ENCODE measurements at places on chromosomes 1 and 21.

DNA sequence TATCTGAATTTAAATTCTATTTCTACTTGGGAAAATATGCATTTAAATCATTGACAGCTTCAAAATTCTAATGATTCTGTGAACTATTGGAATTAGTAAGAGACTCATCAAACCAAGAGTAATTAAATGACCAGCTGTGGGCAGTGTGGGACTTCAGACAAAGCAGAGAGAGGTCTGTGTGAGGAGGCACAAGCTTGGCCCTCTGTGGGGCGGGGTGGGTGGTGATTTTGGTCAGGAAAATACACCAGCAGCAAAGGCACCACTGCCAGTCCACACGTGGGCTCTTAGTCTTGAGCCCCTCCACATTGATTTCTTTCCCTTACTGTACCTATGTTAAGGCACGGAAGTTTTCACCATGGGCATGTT is 39.2 kb upstream of the RAB4A start:
- no peaks in the 10 kb centered on the region for H3K27me3 ChIP-seq
- DNase-seq: no peak
- H3K4me3 ChIP-seq: no peak overlapping the region
- no peak overlapping the region for H3K27ac ChIP-seq
- H3K36me3 ChIP-seq: no peaks in the 10 kb centered on the region

DNA sequence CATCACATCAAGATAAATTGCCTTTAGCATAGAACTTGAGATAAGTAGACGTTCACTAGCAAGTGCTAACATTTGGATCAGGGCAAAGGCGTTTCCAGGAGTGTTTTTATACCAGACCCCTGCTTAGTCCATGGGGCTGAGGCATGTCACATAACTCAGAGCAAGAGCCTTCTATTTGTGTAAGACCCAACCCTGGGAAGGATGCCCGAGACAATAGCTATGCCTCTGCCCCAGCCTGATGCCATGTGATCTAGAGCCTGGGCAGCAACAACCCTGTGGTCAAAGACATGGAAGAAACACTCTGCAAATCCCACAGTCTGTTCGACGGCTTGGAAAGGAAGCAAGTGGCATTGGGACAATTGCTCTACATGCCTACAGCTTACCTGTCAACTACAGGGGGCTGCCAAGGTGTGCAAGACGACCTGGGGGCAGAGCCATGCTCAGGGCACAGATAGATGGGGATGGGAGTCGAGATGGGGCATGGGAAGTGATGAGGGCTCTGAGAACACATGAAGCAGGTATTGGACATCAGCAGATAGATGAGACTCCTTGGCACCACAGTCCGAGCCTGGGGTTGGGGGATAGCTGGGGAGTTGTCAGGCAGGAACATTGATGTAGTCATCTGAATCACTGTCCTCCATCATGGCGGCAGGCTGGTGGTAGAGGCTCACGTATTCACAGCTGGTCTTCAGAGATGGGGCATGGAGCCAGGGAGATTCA is 7.3 kb downstream of the IL24 start:
- no peak overlapping the region for H3K27ac ChIP-seq
- H3K27me3 ChIP-seq: no peaks in the 10 kb centered on the region
- DNase-seq: peak; percentile 54
- no peaks in the 10 kb centered on the region for H3K4me1 ChIP-seq

GRCh38 chr1:171254859-171255258 is 6.6 kb downstream of the FMO1 start:
- peaks cover 3% of the 10 kb centered on the region for H3K27me3 ChIP-seq
- H3K27ac ChIP-seq: no peak overlapping the region
- DNase-seq: no peak
- peaks cover 11% of the 10 kb centered on the region for H3K4me1 ChIP-seq
- H3K4me3 ChIP-seq: no peak overlapping the region

GRCh38 chr21:15031790-15032357 is 32.9 kb downstream of the NRIP1 start:
- H3K4me3 ChIP-seq: no peak overlapping the region
- H3K27me3 ChIP-seq: no peaks in the 10 kb centered on the region
- DNase-seq: no peak
- no peaks in the 10 kb centered on the region for H3K4me1 ChIP-seq
- H3K27ac ChIP-seq: no peak overlapping the region

- no peaks in the 10 kb centered on the region for H3K4me1 ChIP-seq
- no peak overlapping the region for H3K27ac ChIP-seq
- peaks cover 36% of the 10 kb centered on the region for H3K36me3 ChIP-seq
- no peak overlapping the region for H3K4me3 ChIP-seq
Observed at GRCh38 chr1:243513726-243514491, 258.1 kb downstream of the SDCCAG8 start.

GRCh38 chr1:230823426-230823825 is 44.9 kb downstream of the C1orf198 start:
- H3K36me3 ChIP-seq: no peaks in the 10 kb centered on the region
- peak overlapping the region; percentile 87 for H3K27ac ChIP-seq
- H3K4me3 ChIP-seq: no peak overlapping the region
- no peak for DNase-seq

DNA sequence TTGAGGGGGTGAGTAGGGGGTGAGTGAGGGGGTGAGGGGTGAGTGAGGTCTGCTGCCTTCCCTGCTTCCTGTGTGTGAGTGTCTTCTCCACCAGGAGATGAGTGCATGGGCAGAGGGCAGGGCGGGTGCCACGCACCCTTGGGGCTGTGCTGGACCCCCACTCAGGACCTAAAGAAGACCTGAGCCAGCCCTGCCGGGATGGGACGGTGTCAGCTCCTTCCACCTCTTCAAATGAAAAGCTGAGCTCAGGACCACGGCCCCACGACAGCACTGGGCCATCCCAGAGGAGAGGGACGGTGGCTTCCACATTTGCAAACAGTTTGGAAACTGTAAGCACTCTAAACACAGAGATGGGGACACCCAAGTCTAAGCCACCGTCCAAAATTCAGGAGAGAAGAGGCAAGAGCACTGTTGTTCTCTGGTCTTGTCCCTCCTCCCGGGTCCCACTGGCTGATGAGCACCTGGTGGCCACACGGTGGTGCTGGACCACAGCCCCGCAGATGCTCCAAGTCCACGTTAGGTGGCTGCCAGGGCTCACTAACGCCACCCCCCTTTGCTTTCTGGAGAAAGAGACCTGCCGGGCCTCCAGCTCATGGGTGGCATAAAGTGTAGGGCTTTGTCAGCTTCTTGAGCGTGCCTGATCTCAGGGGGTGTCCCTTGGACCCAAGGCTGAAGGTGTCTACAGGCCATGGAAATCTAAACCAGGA is 32.1 kb downstream of the TMPRSS2 start:
- H3K27ac ChIP-seq: no peak overlapping the region
- H3K4me3 ChIP-seq: no peak overlapping the region
- H3K36me3 ChIP-seq: no peaks in the 10 kb centered on the region
- DNase-seq: no peak
- no peaks in the 10 kb centered on the region for H3K27me3 ChIP-seq

DNA sequence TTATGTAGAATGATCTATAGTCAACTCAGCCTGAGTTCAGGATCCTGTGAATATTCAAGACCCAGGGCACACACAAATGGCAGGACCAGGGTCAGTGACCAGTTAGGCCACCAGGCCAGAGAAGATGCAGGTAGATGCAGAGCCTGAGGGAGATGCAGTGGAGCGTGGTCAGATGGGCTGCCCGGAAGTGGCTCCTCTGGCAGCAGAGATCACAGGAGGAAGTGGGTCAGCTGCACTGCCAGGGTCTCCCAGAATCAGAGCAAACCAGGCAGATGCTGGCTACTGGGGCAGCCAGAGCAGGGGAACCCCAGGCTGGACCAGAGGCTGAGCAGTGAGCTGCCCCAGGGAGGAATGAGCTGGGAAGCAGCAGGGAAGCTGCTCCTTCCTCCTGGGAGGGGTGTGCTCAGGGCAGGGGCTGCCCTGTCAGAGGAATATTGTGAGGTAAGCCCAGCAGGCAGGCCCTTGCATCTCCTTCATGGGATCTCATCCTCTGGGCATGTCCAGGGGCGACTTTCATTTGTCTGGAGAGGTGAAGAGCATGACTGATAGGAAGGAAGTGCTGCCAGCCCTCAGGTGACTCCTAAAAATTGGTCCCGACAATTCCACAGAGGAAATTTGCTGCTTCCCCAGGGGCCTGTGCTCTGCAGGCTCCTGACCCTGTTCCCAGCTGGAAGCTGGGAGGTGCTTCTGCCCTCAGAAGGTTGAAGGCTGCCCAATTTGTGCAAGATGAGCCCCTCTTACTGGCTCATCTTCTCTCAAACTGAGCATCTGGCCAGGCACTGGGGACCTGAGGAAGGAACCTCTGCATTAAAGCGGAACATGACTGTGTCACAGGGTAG is 49.3 kb downstream of the STUM start:
- peak; percentile 7 for DNase-seq
- H3K27me3 ChIP-seq: no peaks in the 10 kb centered on the region
- H3K27ac ChIP-seq: no peak overlapping the region
- H3K36me3 ChIP-seq: no peaks in the 10 kb centered on the region

- H3K27me3 ChIP-seq: no peaks in the 10 kb centered on the region
- H3K27ac ChIP-seq: no peak overlapping the region
- H3K4me3 ChIP-seq: no peak overlapping the region
- no peaks in the 10 kb centered on the region for H3K36me3 ChIP-seq
Observed at GRCh38 chr1:7372477-7373120, 398.5 kb upstream of the VAMP3 start.

DNA sequence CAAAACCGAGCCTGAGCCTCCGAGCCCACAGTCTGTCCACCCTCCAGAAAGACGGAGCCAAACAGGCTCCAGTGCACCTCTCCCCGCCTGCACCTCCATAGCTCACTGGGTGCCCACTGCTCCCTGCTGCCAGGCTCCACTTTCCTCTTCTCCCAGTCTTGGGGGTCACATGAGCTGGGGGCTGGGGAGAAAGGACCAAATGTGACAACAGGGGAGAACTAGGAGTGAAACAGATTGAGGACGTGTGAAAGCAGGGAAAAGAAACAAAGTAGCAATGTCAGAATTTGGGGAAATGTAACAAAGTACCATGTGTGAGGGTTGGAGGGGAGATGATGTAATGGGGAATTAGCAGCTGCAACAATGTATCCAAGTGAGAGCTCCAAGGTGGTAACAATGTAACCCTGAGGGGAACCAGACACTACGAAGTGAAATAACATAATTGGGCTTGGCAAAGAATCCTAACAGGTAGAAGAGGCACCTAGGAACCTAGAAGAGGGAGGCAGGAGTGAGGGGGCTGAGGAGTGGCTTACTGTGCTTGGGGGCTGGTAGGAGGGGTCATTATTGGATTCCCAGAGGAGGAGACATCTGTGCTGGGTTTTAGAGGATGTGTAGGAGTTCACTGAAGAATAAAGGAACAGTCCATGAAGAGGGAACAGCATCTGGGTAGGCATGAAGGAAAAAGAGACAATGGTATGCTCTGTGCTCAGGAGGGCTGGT is 12.5 kb downstream of the SDC3 start:
- no peaks in the 10 kb centered on the region for H3K36me3 ChIP-seq
- H3K27me3 ChIP-seq: no peaks in the 10 kb centered on the region
- H3K4me3 ChIP-seq: no peak overlapping the region
- H3K27ac ChIP-seq: no peak overlapping the region
- no peaks in the 10 kb centered on the region for H3K4me1 ChIP-seq

GRCh38 chr1:216057947-216058346 is 365.3 kb downstream of the USH2A start:
- no peaks in the 10 kb centered on the region for H3K27me3 ChIP-seq
- H3K4me1 ChIP-seq: no peaks in the 10 kb centered on the region
- no peak for DNase-seq
- H3K36me3 ChIP-seq: no peaks in the 10 kb centered on the region
- no peak overlapping the region for H3K27ac ChIP-seq
- no peak overlapping the region for H3K4me3 ChIP-seq

DNA sequence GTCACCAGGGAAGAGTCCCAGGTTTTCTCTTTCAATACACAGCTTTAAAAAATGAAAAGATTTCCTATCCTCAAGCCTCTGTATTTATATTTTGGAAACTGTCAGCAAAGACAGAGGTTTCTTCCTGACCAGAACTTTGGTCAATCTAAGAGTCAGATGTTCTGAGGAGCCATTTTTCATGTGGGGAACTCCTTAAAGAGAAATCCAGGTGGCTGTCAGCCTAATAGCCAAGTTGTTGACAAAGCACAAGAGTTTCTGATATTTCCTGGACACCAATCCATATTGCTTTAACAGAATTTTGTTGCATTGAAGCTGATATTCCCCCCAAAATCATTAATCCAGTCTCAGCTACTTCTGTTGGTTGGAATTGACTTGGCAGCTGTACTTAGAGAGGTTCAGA is 318.6 kb upstream of the NFIA start:
- no peaks in the 10 kb centered on the region for H3K27me3 ChIP-seq
- H3K36me3 ChIP-seq: no peaks in the 10 kb centered on the region
- peaks cover 14% of the 10 kb centered on the region for H3K4me1 ChIP-seq
- H3K27ac ChIP-seq: no peak overlapping the region
- no peak for DNase-seq

- H3K4me1 ChIP-seq: no peaks in the 10 kb centered on the region
- DNase-seq: no peak
- H3K36me3 ChIP-seq: no peaks in the 10 kb centered on the region
- no peaks in the 10 kb centered on the region for H3K27me3 ChIP-seq
- H3K4me3 ChIP-seq: no peak overlapping the region
- H3K27ac ChIP-seq: no peak overlapping the region
Observed at GRCh38 chr1:53535846-53536245, 76.6 kb downstream of the DMRTB1 start.

DNA sequence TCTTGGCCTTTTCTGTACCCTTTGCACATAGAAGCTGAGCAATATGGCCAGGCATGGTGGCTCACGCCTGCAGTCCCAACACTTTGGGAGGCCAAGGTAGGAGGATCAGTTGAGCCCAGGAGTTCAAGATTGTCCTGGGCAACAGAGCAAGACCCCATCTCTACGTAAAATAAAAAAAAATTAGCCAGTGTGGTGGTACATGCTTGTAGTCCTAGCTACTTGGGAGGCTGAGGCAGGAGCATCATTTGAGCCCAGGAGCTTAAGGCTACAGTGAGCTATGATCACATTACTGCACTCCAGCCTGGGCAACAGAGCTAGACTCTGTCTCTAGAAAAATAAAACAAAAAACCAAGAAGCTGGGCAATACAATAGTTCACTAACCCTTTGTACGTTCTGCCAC is 6.3 kb downstream of the ACTA1 start:
- H3K27me3 ChIP-seq: peaks cover 52% of the 10 kb centered on the region
- no peak overlapping the region for H3K27ac ChIP-seq
- no peak for DNase-seq
- H3K4me1 ChIP-seq: peaks cover 23% of the 10 kb centered on the region

DNA sequence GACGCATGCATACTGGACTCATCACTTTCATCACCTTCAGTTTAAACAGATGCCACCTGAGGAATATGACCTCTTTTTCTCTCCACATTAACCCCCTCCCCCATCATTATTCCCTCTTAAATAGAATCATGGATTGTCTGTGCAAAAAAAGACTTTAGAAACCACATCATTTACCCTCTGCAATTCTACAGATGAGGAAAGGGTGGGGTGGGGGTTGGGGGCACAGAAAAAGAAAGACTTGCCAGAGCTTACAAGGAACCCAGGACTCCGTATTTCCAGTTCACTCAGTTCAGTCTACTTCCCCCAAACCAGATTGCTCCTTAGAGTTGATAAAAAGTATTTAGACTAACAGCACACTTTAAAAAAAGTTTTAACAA is 26.2 kb upstream of the NFIA start:
- H3K27me3 ChIP-seq: no peaks in the 10 kb centered on the region
- peaks cover 49% of the 10 kb centered on the region for H3K4me1 ChIP-seq
- no peaks in the 10 kb centered on the region for H3K36me3 ChIP-seq
- no peak for DNase-seq

- no peaks in the 10 kb centered on the region for H3K36me3 ChIP-seq
- H3K4me3 ChIP-seq: no peak overlapping the region
- H3K27me3 ChIP-seq: no peaks in the 10 kb centered on the region
- H3K27ac ChIP-seq: no peak overlapping the region
Observed at GRCh38 chr1:31872658-31873636, 57.1 kb upstream of the SPOCD1 start.

All from tibial artery (tissue), 4 donors.